Liver (tissue), 10 donors: ENCODE measurements at places on chromosomes 2 and 18. TPM values are rescaled to one million over a fixed set of nuclear protein-coding genes. Genes with fewer than 3 reads are reported as not detected.

The CNOT11 gene
- 14.3 TPM for polyA plus RNA-seq

The RGPD4 gene
- polyA plus RNA-seq = not detected

The DTNA gene
- 0.33 TPM for polyA plus RNA-seq

The CDH20 gene
- polyA plus RNA-seq = not detected

DNA sequence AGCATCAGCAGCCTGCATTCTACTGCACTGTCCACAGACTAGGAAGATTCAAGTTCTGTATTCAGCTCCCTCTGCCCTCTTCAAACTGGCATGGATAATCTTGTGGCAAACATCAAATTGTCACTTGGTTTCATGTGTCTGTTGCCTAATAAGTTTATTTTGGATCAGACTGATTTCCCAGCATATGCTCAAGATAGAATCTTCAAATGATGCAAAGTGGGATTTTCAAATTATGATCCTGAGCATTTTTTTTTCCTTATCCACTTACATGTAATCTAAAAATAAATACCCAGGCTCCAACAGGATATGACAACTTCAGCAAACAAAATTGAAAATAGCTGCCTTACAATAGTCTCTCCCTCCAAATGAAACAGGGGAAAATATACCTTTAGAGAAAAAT lies 160.9 kb upstream of the VRK2 start:
- DNase-seq = no peak

DNA sequence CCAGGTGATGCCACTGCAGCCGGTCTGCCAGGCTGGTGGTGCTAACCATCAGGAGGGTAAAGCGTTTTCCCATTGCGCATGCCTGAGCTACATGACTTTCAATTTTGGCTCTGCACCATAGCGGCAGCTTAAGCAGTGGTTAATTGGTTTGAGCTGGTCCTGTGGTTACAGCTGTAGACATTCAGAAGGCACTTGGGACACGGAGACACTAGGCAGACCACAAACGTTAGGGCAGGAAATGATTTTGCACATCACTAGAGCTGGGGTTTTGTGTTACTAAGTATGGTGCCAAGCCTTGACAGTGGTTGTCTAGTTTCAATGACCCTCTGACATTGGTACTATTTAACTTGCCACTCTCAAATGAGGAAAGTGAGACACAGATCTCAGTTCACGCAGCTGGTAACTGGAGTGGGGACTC lies 28.9 kb upstream of the CNOT11 start:
- no peak for DNase-seq

- no peak for DNase-seq
Observed at GRCh38 chr2:158025255-158025996, 76.2 kb upstream of the UPP2 start.

- no peak for DNase-seq
Observed at GRCh38 chr2:109331896-109332848, 203.2 kb downstream of the SH3RF3 start.

DNA sequence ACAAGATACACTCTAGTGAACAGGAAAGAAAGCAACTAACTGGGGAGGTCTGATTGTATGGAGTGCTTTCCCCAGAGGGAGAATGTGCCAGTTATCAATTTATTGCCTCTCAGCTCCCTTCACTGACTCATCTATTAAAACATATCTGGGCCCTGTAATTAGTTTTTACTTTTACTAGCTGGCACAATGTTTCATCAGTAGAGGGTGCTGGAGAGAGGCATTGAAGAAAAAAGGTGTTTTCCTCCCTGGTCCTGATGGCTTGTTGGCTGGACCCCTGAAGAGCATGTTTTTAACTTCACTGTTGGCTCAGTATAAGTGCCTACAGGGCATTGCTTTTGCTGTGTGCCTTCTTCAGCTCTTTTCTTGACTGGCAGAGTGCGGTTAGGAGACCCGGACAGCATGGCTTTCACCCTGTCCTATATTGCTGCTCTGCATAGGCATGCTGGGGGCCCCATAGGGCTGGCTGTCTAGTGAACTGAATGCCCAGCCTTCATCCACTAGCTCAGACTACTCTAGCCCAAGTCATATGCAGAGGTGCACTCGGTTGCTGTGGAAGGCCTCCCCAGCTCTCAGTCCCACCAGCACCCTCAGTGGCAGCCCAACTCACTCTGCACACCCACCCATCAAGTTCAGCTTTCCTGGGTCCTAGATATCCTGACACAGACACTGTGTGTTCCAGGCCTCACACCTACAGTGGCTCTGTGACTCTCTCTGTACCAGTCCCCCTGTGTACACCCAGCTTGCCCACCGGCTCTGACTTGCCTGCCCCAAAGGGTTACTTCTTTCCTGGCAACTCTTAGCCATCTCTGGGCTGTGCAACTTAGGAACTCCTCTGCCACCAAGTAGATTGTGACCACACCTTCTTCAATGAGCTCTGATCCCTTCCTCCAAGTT lies 62.3 kb upstream of the ACYP2 start:
- no peak for DNase-seq

GRCh38 chr2:118044854-118045253 lies 31.0 kb upstream of the CCDC93 start:
- DNase-seq = no peak

- no peak for DNase-seq
Observed at GRCh38 chr2:3189076-3189591, 188.5 kb downstream of the EIPR1 start.
